ENCODE measurements at places on chromosomes 1 and 21. TPM values are rescaled to one million over a fixed set of nuclear protein-coding genes. Genes with fewer than 3 reads are reported as not detected.
A peak's percentile ranks its signal among the peaks of the same experiment; 100 is the strongest.

AMY1A gene
- total RNA-seq, result not detected

CDC73 gene
- total RNA-seq, result 20.6 TPM

BEST4 gene
- 0.05 TPM for total RNA-seq

VHLL gene
- not detected for total RNA-seq

DNA sequence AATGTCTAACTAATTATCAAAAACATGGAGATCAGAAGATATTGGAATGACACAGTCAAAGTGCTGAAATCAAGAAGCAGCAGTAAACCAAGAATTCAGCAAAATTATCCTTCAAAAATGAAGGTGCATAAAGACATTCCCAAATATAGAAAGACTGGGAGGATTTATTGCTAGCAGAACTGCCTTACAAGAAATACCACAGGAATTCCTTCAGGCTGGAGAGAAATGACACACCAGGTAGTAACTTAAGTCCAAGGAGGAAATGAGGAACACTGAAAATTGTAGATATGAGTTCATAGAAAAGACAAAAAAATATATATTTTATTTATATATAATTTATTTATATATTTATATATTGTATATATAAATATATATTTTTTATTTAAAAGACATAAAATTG, 217.2 kb downstream of the RPS6KC1 start:
- no peak for DNase-seq
- H3K4me1 ChIP-seq, result no peaks in the 10 kb centered on the region
- no peak overlapping the region for H3K4me3 ChIP-seq
- no peaks in the 10 kb centered on the region for H3K27me3 ChIP-seq
- H3K36me3 ChIP-seq, result no peaks in the 10 kb centered on the region

DNA sequence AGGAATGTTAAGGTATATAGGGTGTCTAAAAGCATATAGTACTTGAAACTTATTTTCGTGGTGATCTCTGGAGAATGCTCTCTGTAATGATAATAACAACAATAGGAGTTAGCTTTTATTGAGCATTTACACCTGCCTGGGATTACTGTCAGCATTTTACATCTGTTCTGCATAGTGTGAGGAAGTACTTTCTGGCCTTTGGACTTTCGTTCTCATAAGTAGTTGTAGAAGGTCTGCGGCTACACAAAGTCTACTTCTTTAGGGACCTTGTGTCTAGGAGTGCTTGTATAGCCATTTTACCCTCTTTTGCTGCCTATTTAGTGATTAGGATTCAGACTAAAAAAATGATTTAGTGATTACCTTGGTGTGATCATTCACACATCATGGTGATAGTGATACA, 103.6 kb upstream of the GPR52 start:
- no peak for DNase-seq
- no peaks in the 10 kb centered on the region for H3K27me3 ChIP-seq
- H3K4me3 ChIP-seq, result no peak overlapping the region
- no peaks in the 10 kb centered on the region for H3K4me1 ChIP-seq
- H3K36me3 ChIP-seq, result no peaks in the 10 kb centered on the region

- DNase-seq, result peak; percentile 70
- H3K4me3 ChIP-seq, result peak overlapping the region; percentile 6
- peaks cover 68% of the 10 kb centered on the region for H3K4me1 ChIP-seq
- peak overlapping the region; percentile 93 for H3K27ac ChIP-seq
Measured at GRCh38 chr1:2231532-2232254, 3.6 kb downstream of the SKI start.

GRCh38 chr1:185559684-185560331, 174.4 kb upstream of the HMCN1 start:
- H3K4me3 ChIP-seq, result no peak overlapping the region
- no peak overlapping the region for H3K27ac ChIP-seq
- H3K36me3 ChIP-seq, result no peaks in the 10 kb centered on the region
- no peaks in the 10 kb centered on the region for H3K27me3 ChIP-seq
- DNase-seq, result no peak

DNA sequence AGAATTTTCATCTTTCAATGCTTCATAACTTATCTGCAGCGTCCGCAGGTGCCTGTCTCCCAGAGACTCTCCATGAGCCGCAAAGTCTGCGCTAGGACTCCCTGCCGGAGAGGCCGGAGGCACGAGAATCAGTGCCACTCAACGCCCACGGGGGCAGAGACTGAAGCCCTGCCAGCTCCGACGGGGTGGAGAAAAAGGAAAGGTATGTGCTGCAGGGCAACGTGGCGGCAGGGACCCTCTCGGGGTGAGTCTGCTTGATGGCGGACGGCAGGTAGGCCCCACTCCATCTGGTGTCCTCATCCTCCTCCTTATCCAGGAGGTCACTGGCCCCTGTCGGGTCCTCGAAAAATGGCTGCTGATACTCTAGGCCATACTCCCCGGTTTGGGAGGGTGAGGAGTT, 21.9 kb upstream of the MRPS14 start:
- H3K36me3 ChIP-seq, result no peaks in the 10 kb centered on the region
- H3K27ac ChIP-seq, result no peak overlapping the region
- no peaks in the 10 kb centered on the region for H3K27me3 ChIP-seq
- H3K4me1 ChIP-seq, result no peaks in the 10 kb centered on the region

DNA sequence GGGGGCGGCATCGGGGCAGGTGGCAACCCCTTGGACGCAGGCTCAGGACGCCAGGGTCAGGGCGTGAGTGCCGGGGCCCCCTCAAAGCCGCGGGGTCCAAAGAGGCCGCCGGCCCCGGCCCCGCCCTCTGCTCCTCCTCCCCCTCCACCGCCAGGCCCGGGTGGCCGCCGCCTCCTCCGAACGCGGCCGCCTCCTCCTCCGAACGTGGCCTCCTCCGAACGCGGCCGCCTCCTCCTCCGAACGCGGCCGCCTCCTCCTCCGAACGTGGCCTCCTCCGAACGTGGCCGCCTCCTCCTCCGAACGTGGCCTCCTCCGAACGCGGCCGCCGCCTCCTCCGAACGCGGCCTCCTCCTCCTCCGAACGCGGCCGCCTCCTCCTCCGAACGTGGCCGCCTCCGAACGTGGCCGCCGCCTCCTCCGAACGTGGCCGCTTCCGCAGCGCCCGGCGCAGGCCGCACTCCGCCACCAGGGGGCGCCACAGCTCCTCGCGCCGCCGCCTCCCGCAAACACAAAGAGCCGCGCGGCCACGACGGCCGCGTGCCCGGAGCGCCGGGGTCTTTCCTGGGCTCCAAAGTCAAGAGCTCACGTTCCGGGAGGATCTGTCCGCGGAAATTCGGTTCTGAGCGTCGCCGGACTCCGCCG, 19.3 kb upstream of the SAMD11 start:
- peak; percentile 87 for DNase-seq
- H3K36me3 ChIP-seq, result no peaks in the 10 kb centered on the region
- no peaks in the 10 kb centered on the region for H3K27me3 ChIP-seq
- H3K4me1 ChIP-seq, result peaks cover 2% of the 10 kb centered on the region

- H3K27ac ChIP-seq, result no peak overlapping the region
- no peaks in the 10 kb centered on the region for H3K27me3 ChIP-seq
- DNase-seq, result no peak
Measured at GRCh38 chr1:11918799-11919519, 7.3 kb downstream of the KIAA2013 start.

GRCh38 chr1:165063181-165063965, 293.1 kb downstream of the LMX1A start:
- no peak for DNase-seq
- no peak overlapping the region for H3K27ac ChIP-seq
- no peak overlapping the region for H3K4me3 ChIP-seq
- H3K4me1 ChIP-seq, result no peaks in the 10 kb centered on the region
- H3K27me3 ChIP-seq, result no peaks in the 10 kb centered on the region
- no peaks in the 10 kb centered on the region for H3K36me3 ChIP-seq

- H3K4me1 ChIP-seq, result peaks cover 3% of the 10 kb centered on the region
- peaks cover 5% of the 10 kb centered on the region for H3K36me3 ChIP-seq
- H3K4me3 ChIP-seq, result no peak overlapping the region
- no peak overlapping the region for H3K27ac ChIP-seq
- H3K27me3 ChIP-seq, result no peaks in the 10 kb centered on the region
- no peak for DNase-seq
Measured at GRCh38 chr1:21149430-21149854, 27.3 kb downstream of the EIF4G3 start.

Data from liver (tissue), 10 donors.